ENCODE measurements at places on chromosomes 4 and X.

DNA sequence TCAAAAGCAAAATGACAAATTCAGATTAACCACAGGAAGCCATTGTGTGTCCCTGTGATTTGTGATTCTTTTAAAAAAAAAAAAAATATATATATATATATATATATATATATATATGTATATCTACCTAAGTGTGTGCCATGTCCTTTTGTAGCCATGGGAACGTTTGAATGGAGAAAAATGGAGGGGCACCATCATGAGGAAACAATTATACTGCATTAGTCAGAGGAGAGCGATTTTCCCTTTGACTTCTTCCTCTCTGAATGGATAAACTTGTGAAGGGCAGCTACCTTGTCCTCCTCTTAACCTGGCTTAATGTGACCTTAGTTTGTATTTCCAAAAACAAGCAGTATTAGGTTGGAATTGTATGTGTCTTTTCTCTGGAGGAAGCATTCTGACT is 23.3 kb upstream of the CBLL2 start:
- DNase-seq, result no peak

GRCh38 chrX:152639426-152639825 is 1.7 kb downstream of the GABRQ start:
- no peak for DNase-seq

DNA sequence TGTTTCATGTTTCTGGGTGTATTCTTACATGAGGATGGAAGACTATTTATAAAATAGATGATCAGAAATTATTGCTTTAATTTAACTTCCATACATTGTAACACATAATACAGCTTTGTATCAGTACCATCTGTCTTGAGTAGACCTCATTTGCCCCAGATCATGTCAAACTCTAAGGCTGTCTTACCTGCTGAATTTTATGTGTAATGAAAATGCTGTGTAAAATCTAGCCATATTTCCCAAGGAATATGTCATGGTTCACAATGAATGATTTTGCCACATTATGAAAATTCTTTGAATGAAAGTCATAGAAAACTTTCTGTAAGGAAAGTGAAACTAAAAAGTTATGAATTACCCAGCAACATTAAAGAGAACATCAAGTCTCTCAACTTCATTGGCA is 7.4 kb downstream of the BDH2 start:
- DNase-seq, result no peak

- no peak for DNase-seq
These were observed 337.4 kb downstream of the ARHGAP10 start for GRCh38 chr4:148069086-148069894.

DNA sequence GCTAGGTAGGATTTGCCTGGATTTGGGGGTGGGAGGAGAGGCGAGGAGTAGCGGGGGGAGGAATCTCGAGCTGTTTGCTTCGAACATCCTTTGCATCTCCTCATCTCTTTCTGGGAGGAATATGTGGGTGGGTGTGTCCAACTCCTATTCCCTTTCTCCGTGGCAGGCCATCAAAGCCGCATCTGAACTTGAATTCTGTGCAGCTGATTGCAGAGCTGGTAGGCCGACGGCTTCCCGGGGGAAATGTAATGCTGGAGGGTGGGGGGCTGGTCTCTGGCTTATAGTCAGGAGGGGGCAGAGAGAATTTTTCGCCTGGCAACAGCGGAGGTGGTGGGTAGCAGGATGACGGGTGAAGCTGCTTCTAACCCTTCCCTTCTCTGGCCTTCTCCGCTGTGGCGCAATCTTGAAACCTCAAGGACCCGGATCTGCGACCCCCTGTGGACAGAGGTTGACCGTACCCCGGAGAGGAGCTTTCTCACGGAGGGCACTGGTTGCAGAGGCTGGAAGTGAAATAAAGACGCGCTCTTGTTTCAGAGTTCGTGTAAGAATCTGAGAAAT is 628 bp downstream of the ZCCHC12 start:
- DNase-seq, result no peak

DNA sequence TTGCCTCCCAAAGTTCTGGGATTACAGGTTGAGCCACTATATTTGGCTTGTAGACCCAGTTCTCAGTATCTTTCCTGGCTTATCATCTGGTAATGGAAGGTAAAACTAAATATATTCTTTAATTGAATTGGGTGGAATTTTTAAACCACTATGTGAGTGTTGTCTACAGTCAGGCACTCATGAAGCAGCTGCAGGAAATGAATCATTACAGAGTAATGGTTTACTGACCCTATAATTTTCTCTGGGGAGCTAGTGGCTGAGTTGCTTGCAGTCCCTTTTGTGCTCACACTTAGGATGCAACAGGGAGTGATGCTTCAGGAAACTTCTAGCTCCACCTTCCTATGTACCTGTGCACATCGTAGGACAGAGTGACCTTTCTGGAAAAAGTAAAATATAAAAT is 4.1 kb upstream of the UGT2B7 start:
- no peak for DNase-seq

- no peak for DNase-seq
These were observed 23.7 kb upstream of the PNPLA4 start for GRCh38 chrX:7950865-7951264.
